ENCODE measurements at places on chromosomes 3 and 15.

- DNase-seq = no peak
Measured at GRCh38 chr3:18892756-18893155, 255.6 kb upstream of the KCNH8 start.

- DNase-seq = no peak
Measured at GRCh38 chr15:70714015-70714414, 49.3 kb downstream of the UACA start.

- no peak for DNase-seq
Measured at GRCh38 chr3:108554913-108555571, 34.2 kb downstream of the CIP2A start.

DNA sequence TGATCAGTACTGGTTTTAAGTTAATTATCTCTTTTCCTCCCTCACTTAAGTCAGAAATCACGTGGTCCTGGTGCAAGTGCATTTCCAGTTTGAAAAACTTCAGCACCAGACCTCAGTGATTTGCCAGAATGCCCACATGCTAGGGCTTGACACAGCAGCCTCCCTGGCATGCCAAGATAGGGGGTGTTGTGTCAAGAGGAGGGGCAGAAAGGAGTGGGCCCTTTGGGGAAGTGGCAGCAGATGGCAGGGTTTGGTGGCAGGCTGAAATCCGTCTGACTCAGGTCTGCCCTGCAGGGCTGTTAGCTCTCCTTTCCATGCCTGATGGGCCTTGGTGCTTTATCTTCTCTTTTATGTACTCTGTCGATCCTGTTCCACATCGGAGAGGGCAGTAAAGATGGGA, 23.4 kb downstream of the PXK start:
- no peak for DNase-seq

Data from activated CD4-positive, alpha-beta T cell treated with anti-CD3 and anti-CD28 coated beads for 1 hour (primary cell).